ENCODE measurements at places on chromosomes 7 and 10.
A peak's percentile ranks its signal among the peaks of the same experiment; 100 is the strongest.

DNA sequence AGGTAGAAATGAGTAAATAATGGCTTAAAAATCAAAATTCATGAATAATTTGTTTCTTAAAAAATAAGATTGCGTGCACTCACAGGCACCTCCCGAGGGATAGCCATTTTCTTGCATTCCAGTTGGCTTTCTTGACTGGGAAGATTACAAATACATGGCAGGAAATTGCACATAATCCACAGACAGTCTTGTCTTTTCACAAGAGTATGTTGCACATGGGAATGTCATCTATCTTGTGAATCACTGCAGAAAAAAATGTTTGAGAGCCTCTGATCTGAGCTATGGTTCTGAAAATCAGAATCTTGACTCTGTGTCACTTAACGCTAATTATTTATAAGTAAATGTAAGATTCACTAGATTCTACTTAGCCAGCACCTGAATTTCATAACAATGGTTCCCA, 74.1 kb upstream of the PRKG1 start:
- peak; percentile 95 for DNase-seq

GRCh38 chr10:112362833-112363232, 11.1 kb upstream of the ACSL5 start:
- peak; percentile 52 for DNase-seq

DNA sequence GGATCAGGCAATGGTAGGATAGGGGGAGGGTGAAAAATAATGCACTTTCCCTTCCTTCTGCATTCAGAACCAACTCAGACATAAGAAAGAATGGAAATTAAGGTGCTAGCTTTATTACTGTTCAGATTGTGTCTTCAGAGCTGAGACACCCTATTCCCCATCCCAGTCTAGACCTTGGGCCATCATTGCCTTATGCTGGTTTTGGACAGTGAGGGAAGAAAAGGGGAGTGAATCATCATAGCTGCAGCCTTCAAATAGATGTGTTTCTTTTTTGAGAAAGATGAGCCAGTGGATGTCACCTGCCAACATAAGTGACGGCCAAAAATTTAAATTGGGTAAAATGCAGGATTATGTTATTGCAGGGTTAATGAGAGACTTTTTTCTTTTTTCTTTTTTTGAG, 27.0 kb upstream of the TOMM7 start:
- DNase-seq = no peak

DNA sequence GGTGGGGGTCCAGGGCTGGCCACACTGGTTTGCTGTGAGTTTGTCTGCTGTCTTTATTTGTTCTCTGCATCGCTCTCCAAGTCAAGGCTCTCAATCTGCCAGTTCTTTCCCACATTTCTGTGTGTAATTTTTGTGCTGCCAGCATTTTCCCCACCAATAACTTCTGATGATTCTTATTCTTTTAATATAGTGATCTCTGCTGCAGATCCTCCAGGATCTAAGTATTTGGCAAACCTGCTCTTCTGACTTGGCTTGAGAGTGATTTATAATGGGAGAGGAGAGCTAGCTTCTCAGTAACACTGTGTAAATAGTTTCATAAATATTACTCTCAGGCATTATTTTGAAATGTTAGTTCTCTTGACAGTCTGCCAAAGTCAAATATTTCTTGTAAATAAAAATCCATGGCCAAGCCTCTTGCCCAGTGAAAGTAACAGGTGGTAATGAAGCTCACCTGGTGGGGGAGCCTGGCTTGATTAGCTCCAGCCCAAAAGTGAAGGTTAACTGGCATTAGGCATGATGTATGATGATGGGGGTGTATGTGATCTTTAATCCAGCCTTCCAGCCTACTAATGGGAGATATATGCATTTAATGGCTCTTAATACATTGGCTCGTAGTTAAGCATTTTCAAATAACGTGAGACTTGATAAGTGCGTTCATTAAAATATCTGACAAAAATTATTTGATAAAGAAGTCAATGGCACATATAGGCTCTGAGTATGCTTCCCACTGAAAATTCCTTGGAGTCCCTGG, 1055.9 kb downstream of the KCNMA1 start:
- no peak for DNase-seq

DNA sequence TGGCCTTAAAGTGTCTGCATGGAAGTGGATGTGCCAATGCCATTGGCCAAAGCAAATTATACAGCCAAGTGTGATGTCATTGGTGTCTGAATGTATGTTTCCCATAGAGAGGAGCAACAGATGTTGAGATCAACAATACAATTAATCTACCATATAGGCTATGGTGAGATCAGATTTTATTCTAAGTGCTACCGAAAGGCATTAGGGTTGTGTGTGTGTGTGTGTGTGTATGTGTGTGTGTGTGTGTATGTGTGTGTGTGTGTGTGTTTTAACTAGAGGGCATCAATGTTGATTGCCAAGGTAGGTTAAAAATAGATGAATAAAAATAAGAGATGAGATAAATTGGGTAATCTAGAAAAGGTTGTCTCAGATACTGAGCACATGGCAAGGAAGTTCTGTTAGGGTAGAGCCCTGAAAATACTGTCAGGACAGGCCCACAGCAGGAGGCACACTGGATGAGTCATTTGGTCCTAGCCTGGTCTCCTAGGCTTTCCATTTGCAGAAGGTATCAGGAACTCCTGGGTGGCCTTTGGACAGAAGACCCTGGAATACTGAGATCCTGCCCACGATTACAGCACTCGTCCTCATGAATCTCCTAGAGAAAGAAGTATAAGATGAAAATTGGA, 446.0 kb upstream of the PODXL start:
- DNase-seq = no peak

GRCh38 chr10:119860866-119861607, 11.6 kb downstream of the MCMBP start:
- no peak for DNase-seq

- DNase-seq = no peak
These were observed 16.1 kb upstream of the NPFFR1 start for GRCh38 chr10:70299876-70300275.

DNA sequence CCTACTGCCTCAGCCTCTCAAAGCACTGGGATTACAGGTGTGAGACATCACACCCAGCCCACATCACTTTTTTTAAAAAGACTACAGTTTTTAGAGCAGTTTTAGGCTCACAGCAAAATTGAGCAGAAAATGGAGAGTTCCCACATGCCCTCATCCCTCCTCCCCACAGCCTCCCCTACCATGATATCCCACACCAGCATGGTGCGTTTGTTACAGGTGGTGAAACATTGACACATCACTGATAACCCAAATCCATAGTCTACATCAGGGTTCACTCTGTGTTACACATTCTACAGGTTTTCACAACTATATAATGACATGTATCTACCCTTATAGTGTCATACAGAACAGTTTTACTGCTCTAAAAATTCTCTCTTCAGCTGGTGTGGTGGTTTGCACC, 24.3 kb upstream of the TOMM7 start:
- DNase-seq = no peak

- no peak for DNase-seq
These were observed 33.7 kb upstream of the RHEB start for GRCh38 chr7:151553356-151553755.

GRCh38 chr7:47239034-47239433, 342.9 kb downstream of the TNS3 start:
- no peak for DNase-seq

GRCh38 chr7:40866601-40867000, 731.8 kb downstream of the SUGCT start:
- peak; percentile 78 for DNase-seq

DNA sequence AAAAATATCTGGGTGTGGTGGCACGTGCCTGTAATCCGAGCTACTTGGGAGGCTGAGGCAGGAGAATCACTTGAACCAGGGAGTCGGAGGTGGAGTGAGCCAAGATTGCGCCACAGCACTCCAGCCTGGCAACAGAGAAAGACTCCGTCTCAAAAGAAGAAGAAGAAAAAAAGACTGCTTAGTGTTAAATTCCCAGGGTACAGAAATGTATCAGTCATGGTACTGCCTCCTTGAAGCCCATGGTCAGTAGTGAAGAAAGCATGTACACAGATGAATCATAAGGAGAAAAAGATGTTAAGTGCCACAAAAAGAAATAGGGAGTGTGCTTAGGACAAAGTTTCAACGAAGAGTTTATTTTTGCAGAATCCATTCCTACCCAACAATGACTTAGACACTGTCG, 62.5 kb upstream of the KMT2E start:
- peak; percentile 57 for DNase-seq

DNA sequence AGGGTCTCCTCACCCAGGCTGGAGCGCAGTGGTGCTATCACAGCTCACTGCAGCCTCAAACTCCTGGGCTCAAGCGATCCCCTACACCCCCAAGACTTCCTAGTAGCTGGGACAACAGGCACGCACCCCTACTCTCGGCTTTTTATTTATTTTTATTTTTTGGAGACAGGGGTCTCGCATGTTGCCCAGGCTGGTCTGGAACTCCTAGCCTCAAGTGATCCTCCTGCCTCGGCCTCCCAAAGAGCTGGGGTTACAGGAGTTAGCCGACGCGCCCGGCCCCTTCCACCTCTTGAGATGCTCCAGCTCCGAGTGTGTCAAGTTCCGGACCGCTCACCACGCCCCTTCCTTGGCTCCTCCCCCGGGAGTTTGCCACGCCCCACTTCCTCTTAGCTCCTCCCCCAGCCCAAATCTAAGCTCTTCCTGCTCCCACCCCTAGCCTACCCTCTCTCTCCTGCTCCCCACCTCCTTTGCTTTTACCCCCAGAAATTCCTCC, 6.3 kb downstream of the NAT16 start:
- no peak for DNase-seq

- DNase-seq = peak; percentile 15
These were observed 38.5 kb downstream of the CRTAC1 start for GRCh38 chr10:97991871-97992270.

- no peak for DNase-seq
These were observed 134.9 kb downstream of the SFMBT2 start for GRCh38 chr10:7275761-7276440.

DNA sequence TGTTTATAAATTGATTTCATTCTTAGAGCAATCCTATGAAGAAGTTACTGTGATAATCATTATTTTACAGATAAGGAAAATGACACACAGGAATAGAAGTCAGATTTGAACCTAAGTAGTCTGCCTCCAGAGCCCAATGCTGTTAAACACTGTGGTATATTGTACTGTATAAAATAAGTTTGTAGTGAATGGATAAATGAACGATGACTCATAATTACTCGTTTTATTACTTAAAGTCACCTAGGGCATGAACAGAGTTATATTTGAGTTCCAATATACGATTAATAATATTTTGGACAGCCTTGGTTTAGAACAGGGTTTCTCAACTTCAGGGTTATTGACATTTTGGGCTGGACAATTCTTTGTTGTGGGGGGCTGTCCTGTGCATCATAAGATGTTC, 7.8 kb upstream of the BTRC start:
- DNase-seq = no peak

DNA sequence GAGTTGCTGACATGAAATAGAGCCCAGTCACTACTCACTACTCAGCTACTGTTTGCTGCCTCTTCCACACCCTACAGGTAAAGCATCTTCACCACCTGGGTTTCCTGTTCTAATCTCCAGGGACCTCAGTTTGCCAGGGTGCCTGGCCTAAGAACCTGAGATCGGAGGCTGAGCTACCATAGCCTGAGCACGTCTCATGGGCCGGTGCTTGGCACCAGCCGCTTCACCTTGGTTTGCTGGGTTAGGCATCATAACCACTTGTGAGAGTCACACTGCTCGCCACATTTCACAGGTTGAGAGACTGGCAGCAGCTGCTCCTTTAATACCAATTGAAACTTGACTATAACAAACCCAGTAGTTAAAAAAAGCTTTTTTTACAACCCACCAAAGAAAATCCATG, 75.1 kb downstream of the EMX2 start:
- no peak for DNase-seq

DNA sequence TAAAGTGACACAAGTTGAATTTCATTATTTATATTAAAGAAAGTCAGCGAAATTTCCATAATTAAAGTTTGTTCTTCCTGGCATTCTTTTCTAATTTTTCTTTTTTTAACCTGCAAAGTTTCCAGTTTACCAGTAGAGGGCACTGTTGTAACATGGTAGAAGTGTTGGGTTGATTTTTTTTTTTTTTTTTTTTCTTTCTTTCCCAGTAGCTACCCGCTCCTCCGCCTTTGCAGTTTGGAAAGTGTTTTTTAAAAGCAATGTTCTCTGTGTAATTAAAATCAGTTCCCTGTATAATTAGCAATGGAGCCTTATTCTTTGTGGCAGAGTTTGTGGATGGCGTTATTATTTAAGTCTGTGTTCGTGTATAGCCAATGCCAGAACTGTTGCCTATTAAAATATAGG, 53.7 kb downstream of the TAF3 start:
- peak; percentile 46 for DNase-seq

GRCh38 chr10:69449841-69450240, 1.4 kb upstream of the TSPAN15 start:
- DNase-seq = peak; percentile 16

DNA sequence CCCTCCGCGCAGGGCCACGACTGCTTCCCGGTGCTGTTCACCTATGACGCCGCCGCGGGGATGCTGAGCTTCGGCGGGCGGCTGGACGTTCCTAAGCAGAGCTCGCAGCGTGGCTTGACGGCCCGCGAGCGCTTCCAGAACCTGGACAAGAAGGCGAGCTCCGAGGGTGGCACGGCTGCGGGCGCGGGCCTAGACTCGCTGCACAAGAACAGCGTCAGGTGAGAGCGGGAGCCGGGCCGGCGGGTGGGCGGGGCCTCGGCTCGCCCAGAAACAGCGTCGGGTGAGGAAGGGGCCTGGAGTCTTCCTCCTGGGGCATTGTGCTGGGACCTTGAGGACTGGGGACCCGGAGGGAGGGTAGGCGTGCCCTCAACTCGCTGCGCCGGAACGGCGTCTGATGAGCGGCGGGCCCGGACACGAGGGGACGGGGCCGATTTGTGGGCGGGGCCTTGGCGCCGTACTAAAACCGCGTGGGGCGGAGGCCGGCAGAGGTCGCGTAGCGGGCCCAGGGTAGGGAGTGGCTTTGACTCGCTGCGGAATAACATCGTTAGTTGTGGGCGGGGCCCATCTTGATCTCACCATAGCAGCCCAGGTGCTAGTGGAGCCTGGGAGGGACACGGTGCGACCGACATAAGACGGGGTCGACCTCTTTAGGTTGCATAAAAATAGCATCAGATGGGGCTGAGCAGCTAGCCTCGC, 15.6 kb downstream of the PDAP1 start:
- DNase-seq = no peak

DNA sequence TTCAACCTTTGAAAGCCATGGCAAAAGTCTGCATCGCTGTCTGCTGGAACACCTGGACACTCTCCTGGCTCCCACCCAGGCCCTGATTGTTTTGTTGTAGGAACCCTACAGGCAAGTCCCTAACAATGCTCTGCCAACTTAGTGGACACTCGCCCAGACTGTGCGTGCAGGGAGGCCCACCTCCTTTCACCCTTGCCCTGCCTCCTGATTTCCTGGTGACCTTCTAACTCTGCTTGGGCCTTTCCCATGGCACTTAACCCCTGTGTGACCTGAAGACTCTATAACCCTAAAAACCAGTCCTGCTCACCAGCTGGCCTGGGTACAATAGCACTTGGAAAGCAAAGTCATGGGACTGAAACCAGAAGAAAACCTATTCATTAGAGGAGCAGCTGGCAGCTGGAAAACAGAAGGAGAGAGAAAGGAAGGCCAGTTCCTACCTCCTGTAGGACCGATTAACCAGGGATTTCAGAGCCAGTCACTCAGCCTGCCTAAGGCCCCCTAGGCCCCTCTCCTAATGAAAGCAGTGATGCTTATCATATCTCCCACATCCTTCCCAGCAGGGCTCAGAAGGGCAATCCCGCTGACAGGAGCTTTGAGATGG, 82.7 kb upstream of the KMT2E start:
- DNase-seq = no peak

- DNase-seq = no peak
These were observed 403.7 kb downstream of the RPS24 start for GRCh38 chr10:78437407-78437768.

GRCh38 chr7:35695987-35696386, 1.1 kb upstream of the HERPUD2 start:
- DNase-seq = no peak

GRCh38 chr7:32257621-32258020, 187.4 kb upstream of the PDE1C start:
- no peak for DNase-seq
